Keratinocyte (primary cell): ENCODE measurements at places on chromosomes 1 and 21.

DNA sequence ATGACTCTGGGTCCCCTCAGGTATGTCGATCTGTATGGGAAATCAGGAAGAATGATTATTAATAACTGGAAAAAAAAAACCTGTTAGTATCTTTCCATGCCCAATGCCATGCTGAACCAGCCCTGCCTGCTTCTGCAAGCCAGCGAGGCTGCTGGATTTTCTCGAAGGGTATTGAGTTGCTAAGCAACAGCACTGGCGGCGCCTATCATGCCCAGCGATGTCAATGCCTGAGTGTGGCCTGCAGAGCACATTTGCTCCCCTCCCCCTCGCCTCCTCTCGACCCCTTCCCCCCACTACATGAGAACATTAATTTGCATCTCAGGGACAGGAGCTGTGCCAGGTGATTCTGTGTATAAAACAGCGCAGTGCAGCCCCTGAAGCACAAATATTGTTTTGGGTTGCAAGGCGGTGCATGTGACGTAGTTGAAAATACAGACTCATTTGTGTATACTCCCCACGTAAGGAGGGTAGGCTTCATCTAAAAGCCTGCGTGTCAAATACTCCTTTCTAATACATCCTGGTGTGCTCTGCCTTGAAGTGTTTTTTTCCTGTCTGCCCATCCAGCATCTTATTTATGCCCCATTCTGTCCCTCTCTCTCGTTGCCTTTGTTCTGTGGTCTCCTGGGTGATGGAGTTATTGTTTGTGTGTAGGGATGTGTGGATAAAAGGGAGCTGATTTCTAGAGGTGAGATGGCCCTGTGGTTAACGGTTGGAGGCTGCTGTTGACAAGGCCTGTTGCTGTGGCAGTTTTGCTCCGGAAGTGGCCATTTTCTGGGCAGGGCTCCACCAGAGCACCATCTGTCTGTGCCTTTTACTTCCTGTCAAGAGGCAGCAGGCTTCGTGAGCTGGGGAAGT is 32.7 kb upstream of the ATP5PO start:
- peak; percentile 30 for DNase-seq

DNA sequence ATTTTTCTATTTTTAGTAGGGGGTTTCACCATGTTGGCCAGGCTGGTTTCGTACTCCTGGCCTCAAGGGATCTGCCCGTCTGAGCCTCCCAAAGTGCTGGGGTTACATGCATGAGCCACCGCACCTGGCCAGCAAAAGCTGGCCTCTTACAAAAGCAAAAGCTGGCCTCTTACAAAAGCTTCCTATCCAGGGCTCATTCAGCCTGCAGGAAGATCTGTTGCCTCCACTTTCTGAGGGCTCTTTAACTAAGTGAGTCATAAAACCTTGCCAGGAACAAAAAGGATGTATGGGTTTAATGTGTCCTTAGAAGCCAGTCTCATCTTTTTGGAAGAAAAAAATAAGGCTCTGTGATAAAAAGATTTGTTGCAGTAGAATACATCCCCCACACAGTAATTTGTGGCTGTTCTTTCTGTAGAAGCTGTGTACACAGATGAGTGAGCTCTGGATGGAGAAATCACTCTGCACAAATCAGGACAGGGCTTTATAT is 15.0 kb downstream of the HTR1D start:
- DNase-seq = no peak

GRCh38 chr1:221795380-221795779 is 53.5 kb upstream of the DUSP10 start:
- DNase-seq = no peak

- DNase-seq = no peak
These were observed 23.6 kb upstream of the SLC19A2 start for GRCh38 chr1:169509354-169509753.

- no peak for DNase-seq
These were observed 249.8 kb upstream of the C1orf174 start for GRCh38 chr1:4149831-4150230.

GRCh38 chr1:109932679-109933078 is 22.0 kb downstream of the CSF1 start:
- no peak for DNase-seq

GRCh38 chr1:93597709-93598108 is 83.9 kb downstream of the BCAR3 start:
- no peak for DNase-seq

GRCh38 chr1:231856426-231856825 is 229.8 kb downstream of the DISC1 start:
- DNase-seq = no peak

GRCh38 chr1:27220096-27220495 is 14.3 kb upstream of the WDTC1 start:
- no peak for DNase-seq

- no peak for DNase-seq
These were observed 59.1 kb downstream of the MSH4 start for GRCh38 chr1:75855734-75856133.

DNA sequence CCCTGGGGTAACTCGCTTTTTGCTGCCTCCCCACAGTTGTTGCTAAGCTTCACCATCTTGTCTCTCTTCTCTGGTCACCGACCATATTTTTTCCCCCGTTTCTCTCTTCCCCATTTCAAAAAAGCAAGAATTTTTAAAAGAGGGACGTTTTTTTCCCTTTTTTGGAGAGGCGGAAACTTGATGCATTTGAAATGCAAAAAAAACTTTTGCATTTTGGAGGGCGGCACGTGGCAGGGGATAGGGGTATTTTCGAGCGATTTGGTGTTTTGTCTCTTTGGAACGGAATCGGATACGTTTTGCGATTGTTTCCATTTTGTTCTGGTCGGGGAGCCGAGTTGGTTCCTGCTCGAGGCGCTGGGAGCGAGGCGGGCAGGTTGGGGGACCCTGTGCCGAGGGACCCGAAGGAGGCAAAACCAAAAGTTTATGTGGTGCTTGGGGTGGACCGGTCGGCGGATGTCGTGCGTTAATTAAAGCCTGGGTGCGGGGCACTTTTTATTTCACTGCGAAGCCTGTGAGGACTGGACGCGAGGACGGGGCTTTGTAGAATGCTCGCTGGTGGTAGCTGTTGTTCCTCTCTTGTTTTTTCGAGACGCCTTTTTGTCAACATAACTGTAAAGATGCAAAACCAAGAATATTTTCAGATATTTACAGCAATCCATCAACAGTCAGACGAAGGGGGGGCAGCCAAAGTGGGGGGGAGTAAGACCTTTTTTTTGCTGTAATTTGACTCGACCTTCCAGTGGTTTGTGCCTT is 884 bp downstream of the H3-3A start:
- DNase-seq = no peak

DNA sequence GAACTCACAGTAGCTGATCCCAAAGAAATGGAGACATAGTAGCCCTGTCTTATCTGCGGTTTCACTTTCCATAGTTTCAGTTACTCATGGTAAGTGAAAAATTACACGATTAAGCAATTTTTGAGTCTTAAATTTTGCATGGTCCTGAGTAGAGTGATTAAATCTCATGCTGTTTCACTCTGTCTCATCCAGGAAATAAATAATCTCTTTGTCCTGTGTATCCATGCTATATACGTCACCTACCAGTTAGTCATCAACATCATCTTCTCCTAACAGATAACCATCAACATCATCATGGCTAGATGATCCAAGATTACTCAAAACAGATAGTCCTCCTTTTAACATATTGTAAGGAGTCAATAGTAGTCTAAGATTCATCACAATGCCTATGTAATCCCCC is 1589.3 kb downstream of the BRINP3 start:
- no peak for DNase-seq

GRCh38 chr1:167447521-167448136 is 70.7 kb downstream of the CD247 start:
- DNase-seq = no peak

DNA sequence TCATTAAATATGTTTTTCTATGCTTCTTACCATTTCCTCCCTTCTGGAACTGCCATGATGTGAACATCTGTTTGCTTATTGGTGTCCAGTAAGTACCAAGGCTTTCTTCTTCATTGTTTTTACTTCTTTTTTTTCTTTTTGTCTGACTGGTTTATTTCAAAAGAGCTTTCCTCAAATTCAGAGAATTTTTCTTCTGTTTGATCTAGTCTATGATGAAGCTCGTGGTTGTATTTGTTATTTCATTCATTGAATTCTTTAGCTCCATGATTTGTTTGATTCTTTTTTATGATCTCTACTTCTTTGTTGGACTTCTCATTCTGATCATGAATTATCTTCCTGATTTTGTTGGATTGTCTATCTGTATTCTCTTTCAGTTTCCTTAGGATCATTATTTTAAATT is 49.5 kb upstream of the PKN2 start:
- no peak for DNase-seq
